ENCODE measurements at places on chromosomes 1 and 21.

- no peak for DNase-seq
Observed at GRCh38 chr1:171645553-171646248, 6.8 kb downstream of the MYOC start.

DNA sequence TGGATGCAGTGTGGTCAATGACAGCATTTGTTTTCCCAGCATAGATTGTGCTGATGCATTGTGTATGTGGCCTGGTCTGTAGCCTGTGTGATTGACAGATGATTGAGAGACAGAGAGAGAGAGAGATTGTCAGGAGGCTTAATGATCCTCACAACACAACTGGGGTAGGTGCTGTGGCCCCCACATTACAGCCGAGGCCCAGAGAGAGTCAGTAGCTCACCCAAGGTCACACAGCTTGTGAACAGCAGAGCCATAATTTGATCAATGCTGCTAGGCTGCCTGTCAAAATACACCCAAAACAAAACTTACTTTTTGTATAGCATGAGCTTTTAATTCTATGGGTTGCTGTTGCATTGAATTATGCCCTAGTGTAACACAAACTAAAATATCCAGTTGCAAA, 20.2 kb upstream of the ETS2 start:
- no peak for DNase-seq

DNA sequence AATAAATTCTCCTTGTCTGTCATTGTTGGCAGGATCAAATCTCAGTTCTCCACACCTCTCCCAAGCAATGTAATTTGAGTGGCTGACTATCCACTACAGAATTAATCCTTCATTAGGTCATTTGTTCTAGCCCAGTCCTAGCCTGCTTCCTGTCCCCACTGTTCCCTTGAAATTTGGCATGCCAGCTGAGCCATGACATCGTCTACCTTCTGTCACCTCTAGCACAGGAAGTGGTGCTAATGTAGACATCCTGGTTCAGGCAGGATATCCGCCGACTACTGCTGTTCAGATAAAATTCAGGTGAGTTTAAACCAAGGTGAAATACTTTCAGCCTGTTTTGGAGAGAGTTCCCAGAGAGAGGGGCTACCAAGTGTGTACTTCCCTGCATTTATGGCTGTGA, 5.9 kb downstream of the CHRM3 start:
- DNase-seq: no peak

DNA sequence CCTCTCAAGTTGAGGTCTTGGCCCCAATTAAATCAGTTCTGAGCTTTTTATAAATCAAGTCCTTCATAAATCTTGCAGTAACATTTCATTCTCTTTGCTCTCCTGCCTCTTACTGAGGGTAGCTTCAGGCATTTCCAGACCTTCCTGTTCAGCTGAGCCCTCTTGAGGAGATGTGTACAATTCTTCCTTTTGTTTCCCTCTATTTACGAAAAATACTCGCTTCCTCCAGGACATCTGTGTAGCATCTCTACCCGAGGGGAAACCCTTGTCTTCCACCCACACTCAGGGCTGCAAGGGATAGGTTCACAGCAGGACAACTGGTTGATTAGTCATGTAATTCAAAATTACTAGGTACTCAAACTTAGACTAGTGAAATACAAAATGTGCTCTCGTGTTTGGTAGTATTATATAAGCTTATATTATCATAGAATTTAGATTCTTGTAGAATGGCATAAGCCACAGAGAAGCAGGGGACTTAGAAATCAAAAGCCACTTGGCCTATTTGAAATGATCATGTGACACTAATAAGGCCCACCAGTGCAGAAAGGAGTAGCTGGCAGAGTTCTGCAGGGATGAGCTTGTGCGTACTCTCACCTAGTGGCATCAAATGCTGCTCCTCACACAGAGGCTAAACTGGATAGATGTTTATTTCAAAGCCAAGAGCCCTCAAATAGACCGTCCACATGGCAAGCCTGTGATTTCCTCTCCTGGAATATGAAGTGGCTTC, 126.7 kb downstream of the GDAP2 start:
- DNase-seq: no peak

GRCh38 chr1:51907079-51907702, 28.7 kb upstream of the NRDC start:
- DNase-seq: no peak

GRCh38 chr1:246404078-246404477, 103.0 kb downstream of the SMYD3 start:
- no peak for DNase-seq

DNA sequence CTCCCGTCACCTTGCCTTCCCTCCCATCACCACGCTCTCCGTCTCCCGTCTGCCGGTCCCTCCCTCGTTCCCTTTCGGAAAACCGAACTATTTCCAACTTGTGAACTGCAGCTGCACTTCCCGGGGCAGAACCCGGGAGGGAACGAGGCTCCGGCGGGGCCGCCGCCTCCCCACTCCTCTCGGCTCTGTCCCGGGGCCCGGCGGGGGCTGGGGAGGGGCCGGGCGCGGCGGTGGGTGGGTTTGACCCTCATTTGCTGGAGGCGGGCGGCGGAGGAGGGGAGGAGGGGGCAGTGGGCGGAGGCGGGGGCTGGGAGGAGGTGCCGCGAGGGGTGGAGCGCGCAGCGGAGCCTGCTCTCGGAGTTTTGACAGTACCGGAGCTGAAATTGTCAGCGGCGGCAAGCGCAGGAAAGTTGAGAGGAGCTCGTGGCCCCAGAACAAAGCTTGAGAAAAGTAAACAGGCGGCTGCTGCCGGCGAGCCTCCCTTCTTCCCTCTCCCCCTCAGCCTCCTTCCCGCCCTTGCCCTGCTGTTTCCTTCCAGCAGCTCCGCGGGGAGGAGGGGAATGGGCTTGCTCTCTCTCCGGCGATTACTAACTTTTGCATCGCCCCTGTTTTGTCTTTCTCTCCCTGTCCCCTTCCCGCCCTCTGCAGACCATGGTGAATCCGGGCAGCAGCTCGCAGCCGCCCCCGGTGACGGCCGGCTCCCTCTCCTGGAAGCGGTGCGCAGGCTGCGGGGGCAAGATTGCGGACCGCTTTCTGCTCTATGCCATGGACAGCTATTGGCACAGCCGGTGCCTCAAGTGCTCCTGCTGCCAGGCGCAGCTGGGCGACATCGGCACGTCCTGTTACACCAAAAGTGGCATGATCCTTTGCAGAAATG, 2.9 kb downstream of the LMO4 start:
- peak; percentile 63 for DNase-seq

DNA sequence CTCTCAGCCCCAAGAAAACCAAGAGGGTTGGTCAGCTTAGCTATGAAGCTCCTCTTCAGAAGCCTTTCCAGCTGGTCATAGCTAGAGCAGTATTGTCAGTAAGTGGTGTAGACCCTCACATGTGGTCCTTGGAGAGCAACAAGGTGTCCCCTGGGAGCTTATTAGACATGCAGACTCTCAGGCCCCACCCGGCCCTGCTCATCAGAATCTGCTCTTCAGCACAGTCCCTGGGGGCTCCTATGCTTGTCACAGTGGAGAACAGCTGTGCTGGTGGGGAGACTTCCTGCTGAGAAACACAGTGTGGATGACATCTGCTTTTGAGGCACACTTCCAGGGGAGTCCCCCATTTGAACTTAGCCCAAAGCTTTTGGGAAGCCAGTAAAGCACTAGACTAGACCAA, 21.9 kb upstream of the NEK2 start:
- DNase-seq: no peak

DNA sequence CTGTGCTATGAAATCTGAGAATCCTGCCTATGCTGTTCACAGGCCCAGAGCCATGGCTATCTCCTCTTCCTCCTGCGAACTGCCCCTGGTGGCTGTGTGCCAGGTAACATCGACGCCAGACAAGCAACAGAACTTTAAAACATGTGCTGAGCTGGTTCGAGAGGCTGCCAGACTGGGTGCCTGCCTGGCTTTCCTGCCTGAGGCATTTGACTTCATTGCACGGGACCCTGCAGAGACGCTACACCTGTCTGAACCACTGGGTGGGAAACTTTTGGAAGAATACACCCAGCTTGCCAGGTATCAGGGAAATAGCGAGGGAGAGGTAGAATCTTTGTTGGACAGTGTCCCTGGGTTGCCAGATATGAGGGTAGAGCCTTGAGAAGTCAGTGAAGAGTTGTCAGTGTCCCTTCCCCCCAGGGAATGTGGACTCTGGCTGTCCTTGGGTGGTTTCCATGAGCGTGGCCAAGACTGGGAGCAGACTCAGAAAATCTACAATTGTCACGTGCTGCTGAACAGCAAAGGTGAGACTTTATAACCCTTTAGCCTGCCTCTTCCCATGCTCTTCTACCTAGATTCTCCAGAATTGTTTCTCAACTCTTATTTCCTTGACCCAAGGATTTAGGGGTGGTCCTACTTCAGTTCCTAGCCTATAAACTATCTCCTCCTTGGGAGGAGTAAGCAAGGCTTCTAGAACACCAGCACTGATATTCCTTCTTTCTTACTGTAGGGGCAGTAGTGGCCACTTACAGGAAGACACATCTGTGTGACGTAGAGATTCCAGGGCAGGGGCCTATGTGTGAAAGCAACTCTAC, 1.4 kb downstream of the NIT1 start:
- no peak for DNase-seq

- DNase-seq: no peak
Observed at GRCh38 chr1:9985001-9985400, 12.0 kb upstream of the RBP7 start.

- no peak for DNase-seq
Observed at GRCh38 chr21:45723049-45723958, 79.8 kb downstream of the PCBP3 start.

DNA sequence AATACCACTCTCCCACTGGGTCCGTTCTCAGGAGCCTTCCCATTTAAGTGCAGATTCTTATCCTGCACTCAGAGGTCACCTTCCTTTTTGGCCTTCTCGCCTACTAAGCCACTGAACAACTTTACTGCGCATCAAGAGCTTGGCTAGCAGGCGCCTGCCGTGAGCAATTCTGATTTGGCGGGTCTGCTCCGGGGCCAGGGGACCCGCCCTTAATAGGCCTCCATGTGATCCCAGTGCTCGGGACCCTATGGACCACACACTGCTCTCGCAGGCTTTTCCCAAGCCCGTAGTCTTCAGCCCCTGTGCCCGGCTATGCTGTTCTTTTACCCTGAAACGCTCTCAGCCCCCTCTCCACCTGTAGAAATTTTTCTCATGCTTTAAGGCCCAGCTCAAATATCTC, 45.1 kb downstream of the BCL9 start:
- DNase-seq: no peak

- DNase-seq: no peak
Observed at GRCh38 chr1:220380885-220381284, 108.6 kb upstream of the RAB3GAP2 start.

DNA sequence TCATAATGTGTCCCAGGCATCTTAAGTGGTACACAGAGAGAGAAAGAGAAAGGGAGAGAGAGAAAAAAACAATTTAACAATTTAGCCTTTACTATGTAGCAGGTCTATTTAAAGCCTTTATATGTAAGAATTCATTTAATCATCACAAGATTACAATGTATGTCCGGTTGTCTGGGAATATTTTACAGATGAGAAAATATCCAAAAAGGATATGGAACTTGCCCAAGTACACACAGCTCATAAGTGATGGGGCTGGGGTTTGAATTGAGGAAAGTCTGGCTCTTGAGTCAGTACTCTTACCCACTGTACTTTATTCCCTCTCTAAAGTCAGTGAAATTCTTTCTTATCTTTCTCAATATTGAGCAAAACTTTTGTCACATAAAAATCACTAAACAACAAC, 104.6 kb downstream of the LYPLAL1 start:
- no peak for DNase-seq

Measured in iPS DF 6.9 (cell line).